ENCODE measurements at places on chromosomes 7 and 10. TPM values are rescaled to one million over a fixed set of nuclear protein-coding genes. Genes with fewer than 3 reads are reported as not detected.
A peak's percentile ranks its signal among the peaks of the same experiment; 100 is the strongest.

- DNase-seq = no peak
These were observed 250.3 kb upstream of the NFE2L3 start for GRCh38 chr7:25901658-25902057.

DNA sequence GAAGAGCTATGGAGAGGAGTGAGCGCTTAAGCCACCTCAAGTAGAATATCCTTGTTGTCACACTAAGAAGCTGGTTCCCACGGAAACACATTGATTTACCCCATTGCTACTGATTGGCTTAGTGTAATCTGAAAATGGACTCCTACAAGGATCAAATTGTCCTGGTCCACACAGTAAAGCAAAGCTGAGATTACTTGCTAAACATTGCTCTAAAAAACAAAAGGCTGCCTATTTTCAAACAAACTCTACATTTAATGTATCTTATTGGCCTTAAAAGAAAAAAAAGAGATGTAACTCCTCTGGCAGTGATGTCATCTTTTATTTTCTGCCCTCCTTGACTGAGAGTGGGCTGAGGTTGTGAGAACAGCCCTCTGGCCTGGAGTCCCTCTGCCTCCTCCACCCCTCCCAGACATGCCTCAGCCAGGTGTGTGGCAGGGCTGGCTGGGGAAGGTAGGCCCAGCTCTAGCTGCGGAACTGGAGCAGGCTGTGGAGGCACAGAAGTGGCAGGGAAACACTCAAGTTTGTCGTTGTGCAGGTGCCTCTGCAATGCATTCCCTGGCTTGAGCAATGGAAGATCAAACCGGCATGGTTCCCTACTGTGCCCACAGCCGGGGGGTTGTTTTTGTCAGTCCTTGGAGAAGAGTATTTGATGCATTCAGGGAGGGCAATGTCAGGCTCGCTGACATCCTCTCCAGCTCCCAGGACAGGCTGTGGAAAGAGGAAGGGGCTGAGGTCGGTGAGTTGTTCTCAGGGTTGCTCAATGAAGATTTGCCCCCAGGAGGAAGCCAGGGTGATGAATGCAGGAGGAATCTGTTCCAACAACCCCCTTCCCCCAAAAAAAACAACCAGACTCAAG is 9.1 kb downstream of the KLF6 start:
- peak; percentile 60 for DNase-seq

DNA sequence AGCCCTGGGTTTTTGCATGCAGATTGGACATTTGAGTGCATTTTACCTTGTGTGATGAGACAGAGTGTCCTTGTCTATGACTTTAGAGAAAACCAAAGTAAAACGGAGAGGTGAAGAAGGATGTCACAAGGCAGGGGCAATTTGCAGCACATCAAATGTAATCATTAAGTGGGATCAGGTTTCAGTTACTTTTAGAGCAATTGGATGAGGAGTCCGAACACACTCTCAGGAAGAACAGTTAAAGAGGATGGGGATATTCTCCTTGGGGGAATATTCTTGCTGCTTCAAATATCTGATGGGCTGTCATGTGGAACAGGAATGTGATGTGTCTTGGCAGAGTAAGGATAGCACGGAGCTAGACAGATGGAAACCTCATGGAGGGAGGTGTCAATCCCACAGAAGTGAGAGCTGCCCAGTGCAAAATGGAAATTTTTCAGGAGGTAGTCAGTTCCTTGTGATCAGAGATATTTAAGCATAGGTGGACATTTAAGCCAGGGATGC is 757 bp downstream of the RAB19 start:
- DNase-seq = no peak

EMX2 gene
- polyA plus RNA-seq = 9.3 TPM

DNA sequence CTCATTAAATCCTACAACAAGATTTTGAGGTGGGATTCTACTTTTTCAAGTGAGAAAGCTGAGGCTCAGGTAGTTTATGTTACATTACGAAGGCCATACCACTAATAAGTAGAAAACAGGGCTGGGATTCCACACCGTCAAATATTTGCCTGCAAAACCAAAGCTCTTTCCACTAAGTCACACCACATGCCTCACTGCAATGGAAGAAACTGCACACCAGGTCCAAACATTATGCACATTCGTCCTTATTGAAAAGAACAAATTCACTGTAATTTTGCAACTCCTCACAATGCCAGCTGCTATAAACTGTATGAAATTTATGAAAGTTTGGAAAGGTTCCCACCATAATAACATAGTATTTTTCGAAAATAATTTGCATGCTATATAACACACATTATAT is 66.5 kb downstream of the DGKB start:
- peak; percentile 18 for DNase-seq

DNA sequence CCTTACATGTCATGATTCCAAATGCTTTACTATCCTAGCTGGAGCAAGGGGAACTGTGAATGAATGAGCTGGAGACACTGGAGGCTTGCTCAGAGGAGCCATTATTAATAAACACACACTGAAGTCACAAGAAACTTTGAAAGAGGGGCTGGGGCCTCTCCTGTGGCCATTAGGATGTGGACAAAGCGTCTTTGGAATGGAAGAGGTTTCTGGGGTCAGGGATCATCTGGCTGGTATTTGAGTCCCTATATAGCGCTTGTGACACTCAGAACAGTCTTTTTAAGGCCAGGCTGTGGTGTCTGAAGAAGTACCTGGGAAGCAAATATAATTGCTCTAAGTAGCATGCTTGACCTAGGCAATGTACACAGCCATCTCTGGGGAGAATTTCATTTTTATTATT is 193.0 kb downstream of the JCAD start:
- DNase-seq = no peak

DNA sequence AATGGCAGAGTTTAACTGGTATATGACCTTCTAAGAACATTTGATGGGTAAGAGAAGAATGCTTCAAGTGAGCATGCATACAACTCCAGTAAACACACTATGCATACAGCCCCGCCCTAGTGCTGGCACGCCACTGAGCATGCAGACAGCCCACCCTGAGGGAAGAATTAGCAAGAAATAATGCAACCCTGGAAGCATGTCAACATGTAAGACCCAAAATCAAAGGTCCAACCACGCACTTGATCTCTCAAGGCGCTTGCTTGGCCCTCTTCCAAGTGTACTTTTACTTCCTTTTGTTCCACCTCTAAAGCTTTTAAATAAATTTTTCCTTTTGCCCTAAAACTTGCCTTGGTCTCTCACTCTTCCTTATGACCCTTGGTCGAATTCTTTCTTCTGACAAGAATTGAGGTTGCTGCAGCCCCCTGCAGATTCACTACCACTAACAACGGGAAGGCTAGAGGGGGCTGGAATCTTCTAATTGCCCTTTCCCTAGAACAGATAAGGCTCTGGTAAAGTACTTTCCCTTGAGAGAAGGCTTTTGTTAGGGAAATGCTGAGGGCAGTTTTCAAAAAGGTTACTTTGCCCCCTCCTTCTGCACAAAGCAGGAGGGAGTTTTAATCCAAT is 3.4 kb downstream of the FAM24B start:
- no peak for DNase-seq

- no peak for DNase-seq
These were observed 205.2 kb upstream of the COBL start for GRCh38 chr7:51521694-51522312.

- no peak for DNase-seq
These were observed 329.0 kb downstream of the RNLS start for GRCh38 chr10:88254091-88254490.

GRCh38 chr7:155007947-155008346 is 5.0 kb upstream of the PAXIP1 start:
- DNase-seq = no peak

GRCh38 chr10:9198611-9199010 is 1144.1 kb downstream of the GATA3 start:
- peak; percentile 11 for DNase-seq

- no peak for DNase-seq
These were observed 5.2 kb downstream of the LGI1 start for GRCh38 chr10:93762979-93763391.

PNLIP gene
- 0.13 TPM for polyA plus RNA-seq

DNA sequence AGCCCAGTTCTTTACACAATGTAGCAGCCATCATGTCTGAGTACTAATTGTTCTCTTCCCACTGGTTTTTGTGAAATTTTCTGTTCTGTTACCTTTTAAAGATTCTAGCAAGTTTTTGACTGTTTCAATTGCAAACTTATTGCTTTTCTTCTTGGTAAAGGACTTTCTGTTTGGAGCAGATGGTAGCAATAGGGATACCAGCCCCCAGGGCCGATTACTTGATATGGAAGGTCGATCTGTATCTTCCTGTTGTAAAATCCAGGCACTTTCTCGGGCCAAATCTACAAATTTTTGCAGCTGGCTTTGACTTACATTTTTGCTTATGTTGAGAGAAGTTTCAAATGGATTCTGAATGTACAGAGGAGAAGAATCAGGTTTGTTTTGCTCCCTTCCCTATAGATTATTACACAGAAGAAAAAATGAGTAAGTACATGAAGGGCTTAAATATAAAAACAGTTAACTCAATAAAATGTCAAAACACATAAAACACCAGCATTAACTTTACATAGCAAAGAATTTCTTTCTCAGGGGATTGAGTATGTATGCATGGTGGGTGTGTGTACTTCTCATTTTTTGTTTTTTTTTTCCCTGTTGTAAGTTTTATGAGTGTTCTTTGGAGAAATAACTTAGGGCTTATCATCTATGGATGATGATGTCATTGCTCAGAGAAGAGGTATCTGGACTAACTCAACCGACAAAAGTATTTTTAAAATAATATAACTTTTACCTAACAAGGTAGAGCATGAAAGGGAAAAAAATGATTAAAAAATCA is 35.3 kb downstream of the MTPAP start:
- no peak for DNase-seq

DNA sequence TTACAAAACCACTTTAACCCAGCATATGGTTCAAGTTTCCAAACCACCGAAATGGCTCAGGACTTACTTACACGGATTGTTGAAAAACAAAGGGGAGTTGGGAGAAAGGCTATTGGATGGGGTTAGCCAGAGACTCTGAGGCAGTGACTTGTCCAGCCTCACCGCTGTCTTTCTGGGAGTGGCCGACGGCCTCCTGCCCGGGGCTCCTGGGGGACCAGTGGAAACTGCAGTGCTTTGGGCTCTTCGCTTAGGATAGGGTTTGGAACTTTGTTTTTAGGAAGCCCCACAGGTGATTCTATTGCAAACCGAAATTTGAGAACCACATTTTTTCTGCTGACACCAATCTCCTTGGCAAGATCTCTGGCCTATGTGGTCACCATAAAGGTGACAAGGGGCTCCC is 38.1 kb upstream of the R3HCC1L start:
- no peak for DNase-seq

GRCh38 chr7:71349682-71350481 is 217.9 kb downstream of the GALNT17 start:
- DNase-seq = no peak

- DNase-seq = no peak
These were observed 33.3 kb upstream of the CASD1 start for GRCh38 chr7:94476251-94476840.

LEP gene
- 0.21 TPM for polyA plus RNA-seq

AKR1C3 gene
- polyA plus RNA-seq = 1.4 TPM

- DNase-seq = no peak
These were observed 240.4 kb upstream of the CELF2 start for GRCh38 chr10:10777279-10777678.

GPR15LG gene
- polyA plus RNA-seq = not detected

GRCh38 chr7:73555411-73555982 is 2.0 kb downstream of the BCL7B start:
- no peak for DNase-seq

All from muscle of leg (tissue), 16 donors.